ENCODE measurements at places on chromosomes 7 and 10.

DNA sequence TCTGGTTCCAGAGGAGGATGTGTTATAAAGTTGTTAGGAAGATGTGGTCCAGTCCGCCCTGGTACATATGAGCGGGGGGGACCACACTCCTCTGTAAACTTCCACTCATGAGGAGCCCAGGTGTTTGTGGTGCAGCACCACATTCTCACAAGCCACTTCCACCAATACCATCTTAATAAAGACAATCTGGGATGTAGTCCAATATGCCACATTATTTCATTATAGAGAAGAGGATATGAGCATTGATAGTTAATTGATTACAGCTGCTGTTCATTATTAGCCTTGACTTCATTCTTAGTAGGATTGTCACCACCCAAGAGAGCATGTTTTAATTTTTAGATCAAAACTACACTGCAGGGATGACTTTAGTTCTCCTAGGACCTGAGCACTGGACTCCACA lies 40.5 kb downstream of the ERCC6 start:
- no peak for DNase-seq

DNA sequence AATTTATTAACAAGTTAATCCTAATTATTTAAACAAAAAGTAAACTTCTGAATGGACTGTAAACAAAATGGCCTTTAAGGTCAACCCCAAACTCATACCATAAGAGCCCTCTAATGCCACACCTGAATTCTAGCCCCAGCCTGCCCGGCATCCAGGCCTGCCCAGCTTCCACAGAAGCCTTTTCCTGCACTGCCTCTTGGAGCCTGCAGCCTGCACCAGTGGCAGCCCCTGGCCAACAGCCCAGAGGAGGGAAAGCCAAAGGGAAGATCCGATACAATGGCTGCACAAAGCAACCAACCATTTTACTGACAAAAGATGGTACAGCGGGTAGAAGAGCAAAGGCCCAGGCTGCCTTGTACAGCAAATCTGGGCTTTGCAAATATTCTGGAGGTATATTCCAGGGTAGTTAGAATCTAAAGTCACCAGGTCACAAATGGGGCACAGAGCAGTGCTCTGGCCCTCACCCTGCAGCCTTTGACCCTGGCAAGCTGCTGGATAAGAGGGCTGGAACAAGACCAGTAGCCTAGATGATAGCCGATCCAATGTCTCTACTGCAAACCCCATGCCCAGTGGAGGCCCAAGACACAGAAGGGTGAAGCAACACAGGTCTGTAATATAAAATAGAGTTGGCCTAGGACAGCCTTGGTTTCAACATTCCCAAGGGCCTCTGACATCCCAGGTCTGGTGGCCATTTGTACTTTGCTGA lies 12.5 kb upstream of the CH25H start:
- no peak for DNase-seq

GRCh38 chr7:94655126-94655847 lies 646 bp downstream of the SGCE start:
- no peak for DNase-seq

DNA sequence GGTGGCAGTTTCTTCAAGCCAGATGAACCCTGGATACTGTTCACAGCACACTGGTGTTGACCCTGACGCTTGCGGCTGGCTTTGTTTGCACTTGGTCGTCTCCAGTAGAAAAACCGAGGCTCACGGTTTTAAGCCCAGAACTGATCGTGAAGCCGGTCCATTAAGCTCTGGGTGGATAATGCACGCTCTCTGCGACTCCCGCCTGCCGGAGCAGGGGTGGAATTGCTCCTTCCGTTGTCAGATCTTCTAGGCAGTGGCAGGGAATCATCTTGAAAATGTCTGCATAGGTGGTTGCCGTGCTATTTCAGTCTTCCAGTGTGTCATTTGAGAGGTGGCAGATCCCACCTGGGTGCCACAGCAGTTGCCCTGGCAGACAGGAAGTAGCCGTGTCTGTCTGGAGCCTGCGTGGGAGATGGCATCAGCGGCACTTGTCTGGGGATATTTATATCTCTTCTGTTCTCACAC lies 35.9 kb upstream of the AP5Z1 start:
- no peak for DNase-seq

DNA sequence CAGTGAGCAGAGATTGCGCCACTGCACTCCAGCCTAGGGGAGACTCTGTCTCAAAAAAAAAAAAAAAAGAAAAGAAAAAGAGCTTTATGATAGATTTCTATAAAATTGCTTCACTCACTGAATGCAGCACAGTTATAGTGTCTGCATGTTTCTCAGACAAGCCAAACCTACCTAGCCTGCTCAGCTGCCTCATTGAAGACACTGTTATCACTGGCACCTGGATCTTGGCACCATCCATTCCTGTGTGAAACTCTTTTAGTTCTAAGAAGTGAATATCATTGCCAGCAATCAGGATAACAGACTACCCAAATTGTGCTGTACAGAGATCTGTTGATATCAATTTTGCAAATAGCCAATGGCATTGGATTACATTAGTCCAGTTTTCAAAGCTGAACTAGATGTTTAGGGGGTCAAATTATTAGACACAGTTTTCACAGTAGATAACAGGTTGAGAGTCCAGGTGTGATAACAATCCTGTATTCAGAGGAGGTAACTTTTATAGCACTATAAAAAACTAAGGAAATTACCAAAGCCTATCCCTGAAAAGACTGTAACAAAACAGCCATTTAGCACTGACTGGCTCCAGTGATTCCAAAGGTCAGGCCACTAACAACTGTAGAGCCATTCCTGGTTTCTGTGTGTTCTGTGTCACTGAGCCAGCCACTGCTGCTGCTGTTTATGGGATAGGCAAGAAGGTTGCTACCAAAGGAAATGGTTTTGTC lies 17.1 kb downstream of the PDSS1 start:
- DNase-seq, result no peak

- DNase-seq, result no peak
Measured at GRCh38 chr10:92475357-92475868, 98.5 kb downstream of the IDE start.

GRCh38 chr7:36266683-36267082 lies 113.6 kb downstream of the EEPD1 start:
- DNase-seq, result no peak
